Lung microvascular endothelial cell (primary cell): ENCODE measurements at places on chromosomes 16 and 17. TPM values are rescaled to one million over a fixed set of nuclear protein-coding genes. Genes with fewer than 3 reads are reported as not detected.
A peak's percentile ranks its signal among the peaks of the same experiment; 100 is the strongest.

DNA sequence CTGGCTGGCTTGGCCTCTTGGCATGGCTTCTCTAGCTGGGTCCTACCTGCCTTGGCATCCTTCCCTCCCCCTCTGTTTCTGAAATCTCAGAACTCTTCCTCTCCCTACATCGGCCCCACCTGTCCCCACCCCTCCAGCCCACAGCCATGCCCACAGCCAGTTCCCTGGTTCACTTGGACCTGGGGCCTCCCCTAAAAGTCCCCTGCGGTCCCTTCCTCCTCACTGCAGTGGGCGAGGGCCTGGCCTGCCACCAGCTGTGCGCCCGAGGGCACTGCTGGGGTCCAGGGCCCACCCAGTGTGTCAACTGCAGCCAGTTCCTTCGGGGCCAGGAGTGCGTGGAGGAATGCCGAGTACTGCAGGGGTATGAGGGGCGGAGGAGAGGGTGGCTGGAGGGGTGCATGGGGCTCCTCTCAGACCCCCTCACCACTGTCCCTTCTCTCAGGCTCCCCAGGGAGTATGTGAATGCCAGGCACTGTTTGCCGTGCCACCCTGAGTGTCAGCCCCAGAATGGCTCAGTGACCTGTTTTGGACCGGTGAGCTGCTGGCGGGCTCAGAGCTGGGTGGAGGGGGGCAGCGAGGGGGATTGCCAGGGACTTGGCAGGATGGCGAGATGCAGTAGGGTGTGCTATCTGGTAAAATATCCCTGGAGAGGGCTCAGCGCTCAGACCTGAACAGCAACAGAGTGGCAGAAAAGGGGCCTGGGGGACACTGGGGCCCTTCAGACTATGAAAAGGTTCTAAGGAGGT, 14.1 kb downstream of the MIEN1 start:
- no peak for DNase-seq

DNA sequence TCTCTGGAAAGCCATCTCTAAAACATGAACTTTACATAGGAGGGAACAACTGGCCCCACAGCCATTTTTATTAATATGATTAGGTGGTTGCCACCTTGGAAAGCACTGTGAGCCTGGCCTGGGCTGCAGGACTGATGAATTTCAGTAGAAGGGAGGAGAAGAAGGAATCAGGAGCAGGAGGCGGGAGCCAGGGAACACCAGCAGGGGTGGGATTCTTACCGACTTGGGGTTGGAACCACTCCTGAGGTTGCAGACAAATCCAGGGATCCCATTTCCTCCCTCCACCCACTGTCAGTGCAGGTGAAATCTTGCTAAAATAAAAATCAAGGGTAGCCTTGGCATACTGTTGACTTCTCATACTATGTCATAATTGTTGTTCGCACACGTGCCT, 16.9 kb upstream of the MAP3K14 start:
- no peak for DNase-seq

DNA sequence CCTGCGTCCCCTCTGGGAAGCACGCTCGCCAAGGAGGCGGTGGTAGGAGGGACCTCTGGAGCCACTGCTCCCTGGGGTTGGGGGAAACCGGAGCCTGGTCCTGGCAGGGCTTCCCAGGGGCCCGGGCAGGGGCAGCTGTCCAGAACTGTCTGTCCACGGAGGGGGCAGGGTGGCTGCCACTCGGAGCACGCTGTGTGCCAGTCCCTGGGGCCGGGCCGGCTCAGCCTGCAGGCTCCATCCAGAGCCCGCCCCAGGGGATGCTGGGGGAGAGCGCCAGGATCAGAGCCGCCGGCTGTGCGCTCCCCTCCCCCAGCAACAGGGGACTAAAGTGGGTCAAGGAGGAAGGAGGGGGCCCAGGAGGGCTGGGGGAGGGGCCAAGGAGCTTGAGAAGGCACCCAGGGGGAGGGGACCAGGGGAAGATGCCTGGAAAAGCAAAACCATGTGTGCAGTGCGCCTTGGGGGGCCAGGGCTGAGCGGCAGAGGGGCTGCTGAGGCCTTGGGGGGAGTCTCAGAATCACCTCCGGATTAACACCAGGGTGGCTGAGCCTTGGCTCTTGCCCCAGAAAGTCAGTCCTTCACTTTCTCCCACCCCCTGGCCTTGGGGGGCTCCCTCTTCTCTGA, 21.3 kb downstream of the ZNF423 start:
- no peak for DNase-seq

GRCh38 chr16:13863075-13863765, 56.7 kb upstream of the ERCC4 start:
- no peak for DNase-seq

DNA sequence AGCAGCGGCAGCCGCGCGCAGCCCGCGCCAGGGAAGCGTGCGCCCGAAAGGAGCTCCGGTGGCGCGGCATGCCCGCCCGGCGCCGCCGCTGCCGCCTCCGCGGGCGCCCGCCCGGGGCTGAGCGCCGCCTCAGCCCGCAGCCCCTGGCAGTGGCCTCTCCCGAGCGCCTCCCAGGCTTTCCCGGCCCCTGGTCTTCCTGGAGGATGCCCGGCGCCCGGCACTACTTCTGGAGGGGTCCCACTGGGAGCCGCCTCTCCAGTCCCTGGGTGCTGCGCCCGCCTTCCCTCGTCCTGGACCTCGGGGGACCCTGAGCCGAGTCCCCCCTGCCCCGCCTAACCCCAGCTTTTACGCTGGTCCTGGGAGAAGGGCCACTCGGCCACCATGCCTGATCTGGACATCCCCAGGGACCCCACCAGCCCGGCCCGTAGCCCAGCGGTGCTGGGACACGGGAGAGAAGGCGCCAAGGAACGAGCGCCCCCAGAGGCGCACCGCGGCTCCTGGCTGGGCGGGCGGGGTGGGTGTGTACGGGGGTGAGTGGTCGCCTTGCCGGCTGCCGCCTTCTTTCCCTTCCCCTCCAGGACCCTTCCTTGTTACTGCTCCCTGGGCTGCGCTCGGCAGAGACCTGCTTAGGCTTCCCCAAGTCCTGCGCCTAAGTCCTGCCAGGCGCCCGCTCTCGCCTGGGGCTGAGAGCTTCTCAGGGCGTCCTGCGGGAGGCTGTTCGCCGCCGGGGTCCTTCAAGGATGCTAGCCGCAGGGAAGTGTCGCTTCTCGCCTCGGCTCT, 704 bp downstream of the ASIC2 start:
- no peak for DNase-seq

DNA sequence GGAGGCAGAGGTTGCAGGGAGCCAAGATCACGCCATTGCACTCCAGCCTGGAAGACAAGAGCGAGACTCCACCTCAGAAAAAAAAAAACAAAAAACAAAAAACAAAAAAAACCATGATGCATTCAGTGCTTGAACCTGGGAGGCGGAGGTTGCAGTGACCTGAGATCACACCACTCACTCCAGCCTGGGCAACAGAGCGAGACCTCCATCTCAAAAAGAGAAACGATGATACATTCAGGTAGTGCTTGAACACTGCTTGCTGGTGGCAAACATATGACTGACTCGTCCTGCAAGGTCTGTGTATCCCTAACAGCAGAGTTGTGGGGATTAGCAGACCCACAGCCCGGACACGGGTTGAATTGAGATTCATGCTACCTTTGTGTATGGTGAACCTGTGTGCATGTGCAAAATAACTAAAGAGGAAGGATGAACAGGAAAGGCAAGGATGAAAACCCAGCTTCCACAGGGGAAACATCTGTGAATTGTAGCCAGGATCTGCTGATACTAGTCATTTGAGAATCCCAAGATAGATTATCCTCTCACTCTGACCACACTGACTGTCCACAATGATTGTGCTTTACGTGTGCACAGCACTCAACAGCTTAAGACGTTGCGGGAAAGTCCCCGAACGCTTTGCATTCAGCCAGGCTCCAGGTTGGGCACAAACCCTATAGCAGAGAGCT, 52.4 kb upstream of the MRPS23 start:
- no peak for DNase-seq

FGF11 gene
- 0.20 and 0.22 TPM in 2 replicates for total RNA-seq

DNA sequence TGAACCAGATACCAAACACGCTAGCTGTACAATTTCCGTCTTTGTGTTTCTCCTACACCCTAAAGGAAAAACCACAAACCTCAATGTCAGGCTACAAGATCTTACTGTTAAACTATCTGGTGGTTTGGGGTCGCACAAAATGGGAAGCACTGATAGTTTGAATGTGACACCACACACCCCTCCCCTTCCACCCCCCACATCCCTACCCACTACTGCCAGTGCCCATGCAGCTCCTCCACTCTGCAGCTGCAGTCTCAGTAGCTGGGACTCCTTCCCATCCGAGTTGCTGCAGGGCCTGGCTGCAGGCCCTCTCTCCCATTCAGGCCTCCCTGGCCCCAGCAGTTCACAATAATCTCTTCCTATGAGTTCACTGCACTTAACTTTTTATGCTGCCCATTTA, 18.4 kb downstream of the TRAP1 start:
- no peak for DNase-seq

GRCh38 chr17:48910370-48910769, 2.2 kb downstream of the UBE2Z start:
- peak; percentile 22 for DNase-seq

- no peak for DNase-seq
Observed at GRCh38 chr16:9241177-9241576, 149.7 kb downstream of the HAPSTR1 start.

GRCh38 chr16:17345043-17345442, 125.7 kb downstream of the XYLT1 start:
- no peak for DNase-seq

CCL7 gene
- total RNA-seq = not detected in 2 replicates

DNA sequence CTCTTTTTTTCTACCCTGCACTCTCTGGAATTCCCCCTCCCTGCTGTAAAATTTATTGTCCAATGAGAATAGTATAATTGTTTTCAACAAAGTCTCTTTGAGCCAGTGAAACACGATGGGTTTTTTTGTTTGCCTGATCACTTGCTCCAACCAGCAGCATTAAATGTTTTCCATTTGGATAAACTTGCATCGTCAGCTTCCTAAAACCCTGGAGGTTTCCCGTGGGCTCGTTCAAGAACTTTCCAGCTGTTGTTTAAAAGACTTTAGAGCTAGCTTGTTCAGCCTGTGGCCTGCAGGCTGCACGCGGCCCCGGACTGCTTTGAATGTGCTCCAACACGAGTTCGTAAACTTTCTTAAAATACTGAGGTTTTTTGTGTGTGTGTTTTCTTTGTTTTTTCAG, 14.9 kb downstream of the NAGPA start:
- DNase-seq = no peak
